HCT116 (cell line): ENCODE measurements at places on chromosomes 4 and X. TPM values are rescaled to one million over a fixed set of nuclear protein-coding genes. Genes with fewer than 3 reads are reported as not detected.

Gene NPNT
- total RNA-seq: 15.8 TPM

GRCh38 chr4:168769837-168770236, 240.2 kb downstream of the CBR4 start:
- H3K27me3 ChIP-seq: no peaks in the 10 kb centered on the region
- H3K4me1 ChIP-seq: peaks cover 36% of the 10 kb centered on the region

DNA sequence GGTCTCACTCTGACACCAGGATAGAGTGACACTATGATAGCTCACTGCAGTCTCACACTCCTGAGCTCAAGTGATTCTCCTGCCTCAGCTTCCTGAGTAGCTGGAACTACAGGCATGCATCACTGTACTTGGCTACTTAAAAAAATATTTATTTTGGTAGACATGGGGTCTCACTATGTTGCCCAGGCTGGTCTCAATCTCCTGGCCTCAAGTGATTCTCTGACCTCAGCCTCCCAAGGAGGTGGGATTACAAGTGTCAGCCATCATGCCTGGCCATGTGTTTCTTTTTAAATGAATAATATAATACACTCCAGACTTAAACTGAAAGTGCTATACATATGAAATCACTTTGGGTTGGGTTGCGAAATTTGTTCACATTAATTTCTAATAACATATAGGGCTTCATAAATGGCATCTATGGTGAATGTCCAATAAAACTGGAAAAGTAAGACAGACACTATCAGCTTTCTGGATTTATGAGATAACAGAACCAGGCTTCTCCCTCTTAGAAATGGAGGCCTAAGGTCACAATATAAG, 48.0 kb downstream of the SEC24D start:
- H3K4me1 ChIP-seq: no peaks in the 10 kb centered on the region
- no peak for DNase-seq
- no peak overlapping the region for H3K27ac ChIP-seq
- no peak overlapping the region for H3K4me3 ChIP-seq
- H3K27me3 ChIP-seq: no peaks in the 10 kb centered on the region
- H3K36me3 ChIP-seq: no peaks in the 10 kb centered on the region

Gene ARR3
- not detected for total RNA-seq

GRCh38 chr4:5712931-5713330, 1.9 kb downstream of the EVC start:
- H3K27me3 ChIP-seq: peaks cover 9% of the 10 kb centered on the region; the same call in 1 of the 2 replicates
- no peak overlapping the region for H3K4me3 ChIP-seq
- H3K27ac ChIP-seq: no peak overlapping the region
- no peaks in the 10 kb centered on the region for H3K4me1 ChIP-seq

Gene DGKK
- total RNA-seq: not detected

GRCh38 chrX:140709421-140709846, at the start of gene LINC00632:
TSS of gene LINC00632 (plus strand) at chrX:140709759.
- DNase-seq: no peak
- no peaks in the 10 kb centered on the region for H3K4me1 ChIP-seq
- no peak within 1 kb of the TSS for H3K4me3 ChIP-seq
- no peaks in the 10 kb centered on the region for H3K36me3 ChIP-seq

DNA sequence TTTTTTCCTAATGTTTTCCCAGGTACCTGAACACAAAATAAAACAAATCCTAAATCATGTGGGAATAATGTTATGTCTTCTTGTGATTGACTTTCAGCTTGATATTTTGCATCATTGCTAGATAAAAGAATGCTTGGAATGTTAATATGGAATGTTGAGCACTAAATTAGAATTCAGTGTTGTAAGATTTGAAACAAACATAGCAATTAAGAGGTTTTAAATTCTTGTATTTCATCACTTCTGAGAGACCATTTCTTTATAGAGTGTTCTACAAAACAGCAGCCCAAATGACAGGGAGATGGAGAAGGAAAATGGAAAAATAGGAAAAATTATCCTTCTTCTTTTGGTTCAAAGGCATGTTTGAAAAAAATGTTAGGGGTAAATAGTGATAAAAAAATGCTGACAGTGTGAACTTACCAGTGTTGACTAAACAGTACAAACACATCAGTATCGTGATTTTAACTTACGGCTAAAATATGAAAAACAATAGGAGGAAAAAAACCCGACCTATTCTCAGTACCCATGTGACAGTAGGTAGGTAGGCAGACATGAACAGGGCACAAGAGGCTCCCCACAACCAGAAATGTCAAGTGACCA, 102.6 kb upstream of the PDE5A start:
- peaks cover 15% of the 10 kb centered on the region for H3K4me1 ChIP-seq
- H3K36me3 ChIP-seq: no peaks in the 10 kb centered on the region
- no peak for DNase-seq
- H3K4me3 ChIP-seq: no peak overlapping the region
- H3K27ac ChIP-seq: no peak overlapping the region
- no peaks in the 10 kb centered on the region for H3K27me3 ChIP-seq

DNA sequence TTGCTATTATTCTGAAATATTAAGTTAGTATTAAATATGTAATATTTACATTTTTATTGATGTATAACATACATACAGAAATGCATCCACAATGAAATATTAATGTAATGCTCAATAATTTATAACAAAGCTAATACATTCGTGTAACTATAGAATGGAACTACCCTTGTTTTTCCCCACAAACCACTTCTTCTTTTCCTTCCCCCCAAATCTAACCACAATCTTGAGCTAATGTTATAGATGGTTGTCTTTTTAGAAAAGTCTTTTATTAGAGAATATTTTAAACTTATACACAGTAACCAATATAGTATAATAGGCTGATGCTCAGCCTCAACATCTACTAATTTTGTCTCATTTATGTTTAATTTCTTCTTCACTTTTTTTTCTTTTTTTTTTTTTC, 4.5 kb upstream of the ZNF732 start:
- H3K4me3 ChIP-seq: no peak overlapping the region
- no peak for DNase-seq
- H3K27ac ChIP-seq: no peak overlapping the region
- no peaks in the 10 kb centered on the region for H3K27me3 ChIP-seq

DNA sequence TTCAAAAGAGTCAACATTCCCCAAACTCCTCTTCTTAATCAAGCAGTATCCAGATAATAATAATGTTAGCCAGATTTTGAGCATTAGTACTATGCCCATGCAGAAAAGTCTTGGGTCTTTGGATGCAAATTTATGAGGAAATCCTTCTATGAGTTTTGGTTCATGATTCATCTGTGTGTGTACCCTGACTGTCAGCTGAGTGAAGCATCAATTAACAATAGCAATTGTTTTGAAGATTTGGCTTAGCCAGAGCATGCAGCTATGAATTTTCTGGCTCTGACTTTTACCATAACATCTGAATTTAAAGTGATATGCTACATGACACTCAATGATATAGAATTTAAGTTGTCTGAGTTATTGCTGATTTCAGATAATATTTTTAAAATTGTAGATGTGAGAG, 145.8 kb downstream of the KLHL4 start:
- no peaks in the 10 kb centered on the region for H3K27me3 ChIP-seq
- no peak overlapping the region for H3K4me3 ChIP-seq
- H3K36me3 ChIP-seq: no peaks in the 10 kb centered on the region
- DNase-seq: no peak
- no peak overlapping the region for H3K27ac ChIP-seq

Gene ADRA2C
- total RNA-seq: 28.1 TPM

- H3K4me1 ChIP-seq: no peaks in the 10 kb centered on the region
- H3K4me3 ChIP-seq: no peak overlapping the region
- H3K36me3 ChIP-seq: no peaks in the 10 kb centered on the region
- H3K27me3 ChIP-seq: no peaks in the 10 kb centered on the region
- DNase-seq: no peak
- H3K27ac ChIP-seq: no peak overlapping the region
These were observed 6.1 kb downstream of the UBQLN2 start for GRCh38 chrX:56569378-56570057.

DNA sequence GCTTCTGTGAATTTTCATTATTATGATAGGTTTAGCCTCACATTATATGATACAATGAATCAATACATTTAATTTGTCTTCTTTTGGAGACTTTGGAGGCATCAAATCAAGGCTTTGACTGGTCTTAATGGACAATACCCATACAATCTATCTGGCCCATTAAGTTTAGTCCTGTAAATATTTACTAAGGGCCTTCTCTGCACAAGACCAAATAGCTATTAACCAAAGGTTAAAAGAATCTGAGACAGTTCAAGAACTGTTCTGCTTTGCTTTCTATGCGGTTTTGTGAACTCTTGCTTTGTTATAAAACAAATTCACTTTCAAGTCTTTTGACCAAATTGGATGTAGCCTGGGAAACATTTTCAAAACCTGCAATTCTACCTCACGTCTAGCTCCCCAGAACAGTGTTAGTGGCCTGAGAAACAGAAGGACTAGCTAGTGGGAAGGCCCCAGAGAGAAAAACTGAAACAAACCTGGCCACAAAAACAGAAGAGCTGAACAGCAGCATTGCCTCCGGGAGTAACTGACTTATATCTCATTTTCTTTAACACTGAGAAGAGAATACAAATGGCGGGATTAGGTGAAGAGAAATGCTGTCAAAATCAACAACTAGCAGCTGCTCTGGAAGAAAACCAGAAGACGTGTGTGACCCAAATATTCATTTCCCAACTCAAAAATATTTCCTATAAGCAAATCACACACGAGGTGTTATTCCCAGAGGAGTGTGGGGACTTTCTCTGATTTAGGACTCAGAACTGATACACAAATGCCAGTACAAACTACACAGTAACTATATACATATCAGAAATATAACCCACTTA, 548 bp downstream of the TLR1 start:
- DNase-seq: no peak
- H3K27ac ChIP-seq: no peak overlapping the region
- no peaks in the 10 kb centered on the region; the same call in 1 of the 2 replicates for H3K4me1 ChIP-seq
- no peaks in the 10 kb centered on the region for H3K36me3 ChIP-seq
